SW 1271 (cell line): ENCODE measurements at places on chromosomes 16 and 17.

DNA sequence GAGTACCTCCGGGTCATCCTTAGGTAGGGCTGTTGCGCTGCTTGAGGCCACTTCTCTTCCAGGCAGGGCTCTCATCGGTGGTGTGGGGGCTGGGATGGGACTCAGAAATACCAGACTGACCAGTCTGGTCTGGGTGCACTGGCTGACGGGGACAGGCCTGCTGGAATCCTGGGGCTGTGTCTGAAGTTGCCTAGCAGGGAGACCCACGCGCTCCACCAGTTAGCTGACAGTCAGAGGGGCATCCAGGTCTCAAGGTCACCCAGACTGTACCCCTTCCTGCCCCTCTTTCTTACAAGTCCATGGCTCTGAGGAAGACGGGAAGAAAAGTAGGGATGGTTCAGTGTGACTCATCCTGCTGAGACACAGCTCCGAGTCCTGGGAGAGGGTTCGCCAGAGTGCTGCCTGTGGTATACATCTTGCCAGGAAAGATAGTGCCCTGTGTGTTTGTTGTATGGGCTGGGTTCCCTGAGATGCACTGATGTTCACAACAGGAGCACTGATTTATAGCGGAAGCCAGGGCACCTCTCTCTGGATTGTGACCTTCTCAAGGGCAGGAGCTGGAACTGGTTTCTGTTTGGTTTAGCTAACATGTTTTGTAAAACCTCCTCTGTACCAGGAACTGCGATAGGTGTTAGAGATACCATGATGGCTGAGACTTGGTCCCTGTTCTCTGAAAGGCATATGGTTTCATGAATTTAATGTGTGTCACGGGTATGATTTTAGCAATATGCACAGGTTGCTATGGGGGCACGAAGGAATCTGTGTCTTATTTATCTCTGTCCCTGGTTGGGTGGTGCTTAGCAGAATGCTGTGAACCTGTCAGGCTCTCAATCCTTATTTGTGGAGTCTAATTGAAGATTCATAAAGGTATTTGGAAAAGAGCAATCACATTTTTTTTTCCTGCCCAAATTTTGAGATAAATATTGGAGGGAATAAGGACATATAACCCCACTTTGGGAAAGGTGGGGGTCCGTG, 97.5 kb downstream of the OR1D5 start:
- no peak for DNase-seq

- DNase-seq, result no peak
Measured at GRCh38 chr16:84315422-84315821, 20.7 kb downstream of the WFDC1 start.

DNA sequence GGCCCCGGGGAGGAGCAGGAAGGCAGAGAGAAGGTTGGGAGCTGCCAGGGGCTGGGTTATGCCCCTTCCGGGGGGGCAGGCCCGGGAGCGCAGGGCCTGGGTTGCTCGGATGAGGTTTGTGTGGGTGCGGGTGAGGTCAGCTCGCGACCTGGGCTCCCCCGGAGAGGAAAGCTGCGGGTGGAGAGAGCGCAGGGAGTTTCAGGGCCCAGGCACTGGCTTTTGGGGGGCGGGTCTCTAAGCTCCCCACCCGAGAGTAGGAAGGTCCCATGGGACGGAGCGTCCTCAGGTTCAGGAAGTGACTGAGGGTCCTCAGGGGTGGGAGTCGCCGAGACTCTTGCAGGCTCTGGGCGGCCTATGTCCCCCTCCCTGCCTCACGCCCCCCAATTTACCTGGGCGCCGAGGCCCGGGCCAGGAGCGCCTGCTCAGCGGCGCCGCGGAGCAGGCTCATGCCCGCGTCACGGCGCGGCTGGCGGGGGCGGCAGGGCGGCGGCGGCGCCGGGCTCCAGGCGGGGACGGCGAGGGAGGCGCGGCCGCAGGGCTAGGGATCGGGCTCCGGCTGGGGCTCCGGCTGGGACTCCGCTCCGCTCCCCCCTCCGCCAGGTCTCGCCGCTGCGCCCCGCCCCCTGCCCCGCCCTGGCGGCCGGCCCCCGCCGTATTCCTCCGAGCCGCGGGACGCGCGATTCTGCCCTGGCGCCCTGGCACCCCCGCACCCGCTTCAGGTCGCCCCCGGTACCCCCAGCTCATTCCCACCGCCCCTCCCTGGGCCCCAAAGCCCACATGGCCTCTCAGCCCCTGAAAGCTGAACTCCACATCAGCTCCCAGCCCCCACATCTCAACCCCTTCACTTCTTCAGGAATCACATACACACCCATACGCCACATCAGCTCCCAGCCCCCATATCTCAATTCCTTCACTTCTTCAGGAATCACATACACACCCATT, at the start of gene DOK4:
DOK4 (minus strand) TSS at position 578 of the 942 bp plus-strand sequence. CDS start 6,986 bp downstream, outside the sequence.
- DNase-seq, result no peak

- no peak for DNase-seq
Measured at GRCh38 chr17:42287305-42287976, 857 bp upstream of the STAT5A start.

DNA sequence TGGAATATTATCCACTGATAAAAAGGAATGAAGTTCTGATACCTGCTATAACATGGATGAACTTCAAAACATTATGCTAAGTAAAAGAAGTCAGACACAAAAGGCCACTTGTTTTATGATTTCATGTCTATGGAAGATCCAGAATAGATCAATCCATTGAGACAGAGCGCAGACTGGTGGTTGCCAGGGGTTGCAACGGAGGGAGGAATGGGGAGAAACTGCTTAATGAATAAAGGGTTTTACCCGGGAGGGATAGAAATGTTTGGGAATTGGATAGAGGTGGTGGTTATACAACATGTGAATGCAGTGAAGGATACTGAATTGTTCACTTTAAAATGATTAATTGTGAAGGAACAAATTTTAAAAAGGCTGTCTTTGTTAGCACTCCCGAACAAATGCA, 30.2 kb downstream of the WDR59 start:
- DNase-seq, result no peak

DNA sequence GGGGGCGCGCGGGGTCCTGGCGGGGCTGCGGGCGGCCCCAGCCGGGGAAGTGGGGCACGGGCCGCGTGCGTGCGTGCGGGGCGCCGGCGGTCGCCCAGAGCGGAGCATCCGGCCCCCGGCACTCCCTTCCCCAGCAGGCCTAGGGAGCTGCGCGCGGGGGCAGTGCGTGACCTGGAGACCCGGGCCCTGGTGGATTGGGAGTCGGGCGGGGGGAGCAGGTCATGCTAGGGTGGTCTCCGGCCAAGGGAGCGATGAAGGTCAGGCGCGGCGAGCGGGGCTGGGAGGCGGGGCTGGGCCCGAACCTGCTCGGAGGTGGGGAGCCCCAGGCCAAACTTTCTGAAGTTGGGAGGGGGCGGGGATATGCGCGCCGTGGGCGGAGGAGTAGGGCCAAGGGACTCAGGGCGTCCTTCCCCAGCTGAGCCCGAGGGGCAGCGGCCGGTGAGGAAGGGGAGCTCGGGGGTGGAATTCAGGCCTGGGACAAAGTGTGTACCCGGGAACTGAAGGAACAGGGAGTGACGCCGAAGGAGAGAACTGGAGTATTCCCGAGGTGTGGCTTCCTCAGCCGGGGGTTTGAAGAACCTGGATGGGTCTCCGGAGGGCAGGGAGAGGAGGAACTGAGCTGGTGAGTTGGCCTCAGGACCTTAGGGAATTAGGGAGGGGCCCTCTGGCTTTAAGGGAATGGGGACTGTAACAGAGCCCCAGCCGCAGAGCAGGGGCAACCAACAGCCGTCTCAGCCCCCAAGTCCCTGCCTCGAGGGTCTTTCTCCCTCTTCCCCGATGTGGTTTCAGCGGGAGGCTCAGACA, 589 bp downstream of the XYLT2 start:
- no peak for DNase-seq

- no peak for DNase-seq
Measured at GRCh38 chr17:38608648-38609047, 2.9 kb upstream of the SRCIN1 start.

DNA sequence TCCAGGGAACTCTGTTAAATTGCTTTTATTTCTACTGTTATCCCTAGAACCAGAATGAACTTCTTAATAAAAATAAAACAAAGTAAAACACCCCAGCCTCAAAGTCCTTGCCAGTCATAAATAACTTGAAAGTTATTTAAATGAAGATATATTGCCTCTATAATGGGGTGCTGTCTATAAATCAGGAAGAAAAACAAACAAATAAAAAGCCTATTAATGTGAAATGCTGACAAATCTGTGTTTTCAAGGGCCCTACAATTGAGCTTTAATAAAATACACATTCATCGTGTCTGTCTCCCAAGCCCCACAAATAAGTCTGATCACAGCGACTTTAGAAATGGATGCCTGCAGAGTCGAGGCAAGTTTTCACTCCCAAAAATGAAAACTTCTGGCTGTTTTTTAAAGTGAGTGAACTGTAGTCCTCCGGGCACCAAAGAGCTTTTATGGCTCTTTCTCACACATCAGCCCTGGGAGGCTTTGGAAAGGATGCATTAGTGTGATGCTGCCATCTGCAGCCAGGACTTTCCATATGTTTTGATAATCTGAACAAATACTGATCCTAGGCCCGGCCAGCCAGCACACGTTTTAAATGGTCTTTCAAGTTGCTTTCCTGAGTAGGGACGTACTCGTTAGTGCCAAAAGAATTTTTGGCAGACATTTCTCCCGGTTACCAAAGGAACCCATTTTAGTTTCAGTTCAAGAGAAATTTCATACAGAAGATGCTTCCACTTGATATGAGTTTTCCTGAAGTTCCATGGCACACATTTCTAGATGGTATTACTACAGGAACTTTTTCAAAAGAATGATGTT, 16.3 kb downstream of the NACA2 start:
- no peak for DNase-seq

GRCh38 chr16:28609631-28610594, at the start of gene SULT1A1:
TSS of gene SULT1A1 (minus strand) at chr16:28610044. CDS start at chr16:28608855, 1,189 bp downstream.
- DNase-seq, result no peak

DNA sequence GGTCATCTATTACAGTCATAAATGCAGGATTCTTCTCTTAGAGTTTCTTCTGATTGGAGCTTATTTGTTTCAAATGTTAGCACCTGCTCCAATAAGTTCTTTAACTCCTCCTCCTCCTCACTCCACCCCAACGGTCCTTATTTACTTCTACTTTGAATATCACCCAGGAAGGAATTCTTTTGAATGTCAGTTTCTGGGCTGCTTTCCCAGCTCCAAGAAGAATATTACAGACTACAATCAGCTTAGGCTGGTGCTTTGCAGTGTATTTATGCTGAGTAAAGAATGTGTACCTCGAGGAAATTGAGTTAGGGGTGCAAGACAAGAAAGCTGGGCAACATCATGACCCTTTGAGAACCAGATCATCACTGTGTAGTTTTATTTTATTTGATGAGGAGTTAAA, 30.8 kb downstream of the MAP3K3 start:
- no peak for DNase-seq

GRCh38 chr17:46922487-46922803, 515 bp upstream of the GOSR2 start:
- no peak for DNase-seq

GRCh38 chr17:62614142-62614541, 13.3 kb upstream of the MRC2 start:
- no peak for DNase-seq

GRCh38 chr17:30824002-30824355, 513 bp downstream of the CRLF3 start:
- DNase-seq, result no peak

DNA sequence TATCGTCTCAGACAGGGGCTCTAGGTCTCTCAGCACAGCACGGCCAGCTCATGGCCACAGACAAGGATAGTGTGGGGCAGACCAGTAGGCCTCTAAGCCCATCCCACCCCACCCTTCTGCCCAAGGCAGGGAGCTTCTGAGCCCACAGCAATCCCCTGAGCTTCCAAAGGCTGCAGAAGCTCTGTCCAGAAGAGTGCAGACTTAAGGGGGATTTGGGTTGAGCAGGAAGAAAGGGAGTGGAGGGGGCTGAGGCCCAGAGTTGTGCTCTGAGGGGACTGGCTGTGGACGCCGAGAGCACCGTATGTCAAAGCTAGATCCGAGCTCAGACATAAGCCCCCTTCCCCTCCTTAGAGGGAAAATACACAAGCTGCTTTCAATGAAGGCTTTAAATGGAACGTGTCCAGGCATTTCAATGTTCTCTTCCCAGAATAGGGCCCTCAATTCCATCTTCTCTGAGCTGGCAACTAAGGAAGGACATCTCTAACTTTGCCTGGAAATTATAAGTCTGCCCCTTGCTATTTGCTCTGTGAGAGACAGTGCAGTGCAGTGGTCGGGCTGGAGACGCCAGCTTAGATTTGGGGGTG, 116.4 kb upstream of the RPL38 start:
- DNase-seq, result no peak

GRCh38 chr16:2022723-2023091, 3.1 kb downstream of the NPW start:
- DNase-seq, result no peak

- peak; percentile 48 for DNase-seq
Measured at GRCh38 chr17:44004761-44005526, 522 bp downstream of the NAGS start.

DNA sequence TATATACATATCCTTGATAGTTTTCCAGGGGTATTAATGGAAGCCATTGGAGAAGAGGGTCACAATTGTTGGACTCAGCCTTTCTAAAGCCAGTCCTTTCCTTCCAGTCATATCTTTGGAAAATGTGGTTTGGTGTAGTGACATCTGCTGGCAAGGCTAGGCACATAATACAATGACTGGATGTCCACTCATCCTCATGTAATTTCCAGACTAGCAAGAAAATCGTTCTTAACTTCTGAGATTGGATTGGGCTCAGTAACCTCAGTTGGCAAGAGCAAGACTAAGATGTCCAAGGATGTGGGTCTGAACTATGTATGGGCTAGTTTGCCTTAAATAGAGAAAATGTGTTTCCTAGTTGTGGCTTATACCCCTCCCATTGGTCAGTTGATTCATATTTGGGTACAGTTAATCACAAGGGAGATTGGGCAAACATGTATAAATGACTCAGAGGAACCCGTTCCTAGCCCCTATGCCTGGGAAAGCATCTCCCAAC, 8.7 kb upstream of the KAT7 start:
- no peak for DNase-seq

DNA sequence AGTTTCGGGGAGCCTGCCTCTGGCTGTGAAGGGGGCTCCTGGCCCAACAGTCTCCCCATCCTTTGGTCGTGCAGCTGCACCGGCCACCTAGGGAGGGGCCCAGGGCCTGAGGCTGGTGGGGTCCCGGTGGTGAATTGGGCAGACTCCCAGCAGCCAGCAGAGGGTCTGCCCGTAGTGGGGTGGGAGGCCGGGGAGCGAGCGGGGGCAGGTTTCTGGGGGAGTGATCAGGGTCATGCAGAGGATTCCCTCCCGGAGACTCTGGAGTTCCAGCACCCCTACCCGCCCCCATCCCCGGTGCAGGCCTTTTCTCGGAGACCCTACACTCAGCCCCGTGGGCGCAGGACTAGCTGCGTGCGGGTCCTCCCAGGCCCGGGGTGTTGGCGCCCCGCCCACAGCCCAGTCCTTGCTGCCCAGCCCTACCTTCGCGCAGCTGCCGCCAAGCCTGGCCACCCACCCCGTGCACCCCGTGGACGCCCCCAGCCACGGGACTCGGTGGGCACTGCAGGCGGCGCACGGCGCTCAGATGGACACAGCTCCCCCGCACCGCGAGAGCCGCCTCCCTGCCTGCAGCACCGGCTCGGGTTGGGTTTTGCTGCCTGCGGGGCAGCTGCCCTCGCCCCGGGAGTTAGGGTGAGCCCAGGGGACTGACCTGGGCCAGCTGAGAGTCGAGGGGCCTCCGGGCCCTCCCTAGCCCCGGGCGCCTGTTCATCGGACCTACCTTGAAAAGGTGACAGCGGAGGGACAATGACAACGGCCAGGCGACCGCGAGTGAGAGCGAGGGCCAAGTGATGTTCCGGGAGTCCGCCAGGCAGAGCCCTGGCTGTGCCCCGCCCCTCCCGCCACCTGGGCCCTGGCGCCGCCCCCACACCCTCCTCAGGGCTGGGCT, at the start of gene GNG13:
GNG13 (minus strand) TSS at position 787 of the 886 bp plus-strand sequence. CDS start 1,657 bp downstream, outside the sequence.
- no peak for DNase-seq

GRCh38 chr16:68286153-68287074, 22.1 kb downstream of the SLC7A6 start:
- DNase-seq, result no peak

GRCh38 chr17:75691371-75691791, 24.2 kb downstream of the SAP30BP start:
- no peak for DNase-seq
